RPMI7951 (cell line): ENCODE measurements at places on chromosomes 12 and 14. TPM values are rescaled to one million over a fixed set of nuclear protein-coding genes. Genes with fewer than 3 reads are reported as not detected.

- DNase-seq: peak; percentile 90
Measured at GRCh38 chr12:70661466-70662161, 24.4 kb upstream of the PTPRB start.

TOMM20L gene
- not detected in 2 replicates for total RNA-seq

DNA sequence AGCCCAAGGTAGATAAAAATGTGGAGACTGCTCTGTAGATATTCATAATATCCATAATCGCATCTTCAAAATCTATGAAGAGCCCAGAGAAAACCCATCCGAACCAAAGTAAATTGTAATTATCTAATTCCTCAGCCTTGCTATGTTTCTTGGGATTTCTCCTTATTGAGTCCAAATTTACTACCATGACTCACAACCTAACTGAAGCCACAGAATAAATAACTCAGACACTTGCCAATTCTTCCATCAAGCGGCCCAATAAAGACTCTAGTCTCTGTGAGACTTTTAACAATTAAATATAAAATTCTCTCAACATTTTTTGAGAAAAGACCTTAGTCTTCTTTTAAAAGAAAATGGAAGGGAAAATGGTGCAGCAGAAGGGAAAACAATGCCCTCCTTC is 409.8 kb downstream of the DAD1 start:
- DNase-seq: no peak

- no peak for DNase-seq
Measured at GRCh38 chr12:120394483-120395367, 25.8 kb upstream of the MSI1 start.

DNA sequence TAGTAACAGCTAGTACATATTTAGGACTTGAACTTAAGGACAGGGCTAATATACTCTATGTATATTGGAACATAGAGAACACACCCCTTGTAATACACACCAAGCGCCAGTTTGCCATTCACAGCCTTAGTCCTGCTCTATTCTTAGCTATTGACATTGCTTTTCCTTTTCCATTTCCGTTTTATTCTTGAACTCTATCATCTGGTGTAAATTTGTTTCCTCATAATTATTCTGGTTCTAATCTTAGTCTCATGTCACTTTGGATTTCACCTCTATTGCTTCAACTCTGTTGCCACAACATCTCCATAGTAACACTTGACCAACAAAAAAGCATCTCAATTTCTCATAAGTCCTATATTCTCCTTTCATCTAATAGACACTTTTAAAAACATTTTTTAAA is 225.7 kb downstream of the PHLDA1 start:
- DNase-seq: no peak

- no peak for DNase-seq
Measured at GRCh38 chr14:66369157-66369697, 116.9 kb upstream of the CCDC196 start.

DNA sequence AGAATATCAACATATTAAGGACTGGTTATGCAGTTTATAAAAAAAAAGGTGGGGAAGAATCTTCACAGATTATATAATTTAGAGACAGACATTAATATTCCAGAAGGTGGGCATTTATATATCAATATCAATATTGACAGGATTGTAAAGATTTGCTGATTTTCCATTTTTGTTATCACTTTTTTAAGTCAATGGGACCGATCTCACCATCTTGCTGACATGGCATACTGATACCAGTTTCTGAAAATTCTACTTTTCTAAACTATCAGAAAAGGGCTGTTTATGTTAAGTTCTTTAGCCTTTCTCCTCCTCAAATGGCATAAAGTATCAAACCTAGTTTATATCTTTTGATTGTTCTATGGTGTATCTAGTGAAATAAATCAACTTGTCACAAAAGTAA is 344.1 kb upstream of the SOX5 start:
- no peak for DNase-seq
